Osteoblast (primary cell): ENCODE measurements at places on chromosomes 7 and 10. TPM values are rescaled to one million over a fixed set of nuclear protein-coding genes. Genes with fewer than 3 reads are reported as not detected.

The EIF4EBP2 gene
- 46.0 and 51.0 TPM in 2 replicates for total RNA-seq

The ZNF438 gene
- 4.3 and 5.0 TPM in 2 replicates for total RNA-seq

The GDF10 gene
- under 0.01 TPM in 2 replicates for total RNA-seq

The ADRB1 gene
- total RNA-seq: not detected in 2 replicates

The CTAGE4 gene
- 0.36 and 2.4 TPM in 2 replicates for total RNA-seq

The NACAD gene
- 0.59 and 0.72 TPM in 2 replicates for total RNA-seq

The PTN gene
- total RNA-seq: 21.0 and 33.3 TPM in 2 replicates

The ANKRD61 gene
- total RNA-seq: not detected in 2 replicates

The MYPN gene
- 1.5 and 1.8 TPM in 2 replicates for total RNA-seq
